Fibroblast of skin of scalp (primary cell): ENCODE measurements at places on chromosomes 1 and 21.

- DNase-seq: no peak
Observed at GRCh38 chr1:226950871-226951270, 10.8 kb downstream of the COQ8A start.

DNA sequence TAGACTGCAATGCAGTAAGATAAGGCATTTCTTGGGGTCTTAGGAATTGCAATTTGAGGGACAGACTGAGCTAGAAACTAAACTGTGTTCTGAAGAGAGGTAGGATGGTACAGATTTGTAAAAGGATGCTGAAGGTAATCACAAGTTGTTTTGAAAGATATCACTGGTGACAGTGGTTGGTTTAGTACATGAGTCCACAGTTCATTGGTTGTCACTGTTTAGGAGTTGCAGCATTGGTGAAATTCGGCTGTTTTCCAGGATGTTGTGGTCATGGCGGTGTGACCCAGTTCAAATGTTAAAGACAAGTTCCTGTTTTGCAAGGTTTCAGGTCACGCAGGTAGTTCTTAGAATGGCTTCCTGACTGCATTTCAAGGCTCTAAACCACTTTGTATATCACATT lies 292.8 kb upstream of the B3GALT2 start:
- no peak for DNase-seq

- DNase-seq: no peak
Observed at GRCh38 chr1:15755646-15756040, 3.0 kb upstream of the FBLIM1 start.

DNA sequence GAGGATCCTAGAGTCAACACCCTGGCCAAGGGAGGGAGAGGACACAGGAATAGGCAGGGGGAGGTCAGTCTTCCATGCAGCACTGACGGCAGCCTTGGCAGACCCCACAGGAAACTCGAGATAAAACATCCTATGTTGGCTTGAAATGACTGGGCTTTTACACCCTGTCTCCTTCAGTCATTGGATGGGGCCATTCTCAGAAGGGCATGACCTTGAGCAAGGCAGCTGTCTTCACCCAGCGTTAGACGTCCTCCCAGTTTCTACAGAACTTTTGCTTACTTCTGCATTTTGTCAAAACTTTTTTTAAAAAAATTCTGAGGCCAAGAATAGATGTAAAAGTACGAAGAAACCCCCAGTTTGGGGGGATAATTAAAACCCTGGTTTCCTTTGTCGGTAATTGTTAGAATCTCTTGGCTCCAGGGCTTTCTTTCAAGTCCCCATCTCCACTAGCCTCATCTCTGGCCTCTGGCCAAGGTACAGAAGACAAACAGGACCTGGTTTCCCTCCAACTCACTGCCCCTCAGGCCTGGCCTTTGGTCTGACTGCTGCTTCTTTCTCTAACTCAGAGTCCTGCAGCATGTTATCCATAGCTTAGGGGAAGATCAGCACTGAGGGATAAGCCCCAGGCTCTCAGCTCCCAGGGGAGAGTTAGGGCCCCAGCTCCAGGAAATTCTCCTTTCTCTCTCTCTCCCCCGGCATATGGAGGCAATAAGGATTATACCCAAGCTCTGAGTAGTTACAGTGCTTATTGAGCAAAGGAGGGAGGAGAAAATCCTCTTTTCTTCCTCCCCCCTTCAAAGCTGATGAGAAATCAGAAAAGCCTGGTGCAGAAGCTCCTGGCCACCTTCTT lies 51.6 kb upstream of the KCND3 start:
- DNase-seq: no peak

DNA sequence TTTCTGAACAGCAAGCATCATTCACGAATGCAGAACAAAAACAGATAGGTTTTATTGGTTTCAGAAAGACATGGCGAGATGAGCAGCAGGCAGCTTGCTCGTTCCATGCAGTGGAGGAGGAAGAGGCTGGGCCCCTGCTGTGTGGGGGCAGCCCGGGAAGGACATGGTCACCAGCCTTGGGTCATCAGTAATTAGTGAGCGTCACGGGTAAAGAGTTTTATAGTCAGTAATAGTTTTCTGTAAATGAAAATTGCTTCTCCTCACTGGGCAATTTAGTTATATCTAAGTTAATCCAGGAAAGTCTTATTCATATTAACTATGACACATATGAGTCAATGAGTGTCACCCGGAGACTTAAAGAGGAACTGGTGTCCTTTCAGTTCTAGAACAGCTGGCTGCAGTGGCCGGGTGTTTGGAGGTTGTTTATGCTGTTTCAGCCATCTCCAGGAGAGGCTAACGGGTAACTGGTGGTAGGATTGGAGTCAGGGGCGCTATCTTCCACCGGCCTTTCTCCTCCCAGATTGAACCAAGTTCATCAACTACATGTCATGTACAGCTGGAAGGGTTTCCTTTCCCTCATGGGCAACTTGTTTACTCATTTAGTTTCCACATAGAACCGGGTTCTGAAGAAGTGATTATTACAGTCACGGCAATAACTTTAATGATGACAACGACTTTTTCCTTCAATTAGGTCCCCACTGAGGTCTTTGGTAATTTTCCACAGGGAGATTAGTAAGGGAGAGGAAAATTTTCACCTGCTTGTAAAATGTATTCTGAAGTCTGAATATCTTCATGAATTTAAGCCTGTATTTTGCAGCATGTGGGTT lies 34.6 kb upstream of the SLC45A1 start:
- DNase-seq: no peak

GRCh38 chr1:180131510-180131909 lies 23.2 kb upstream of the QSOX1 start:
- peak; percentile 88 for DNase-seq

GRCh38 chr1:24321697-24322469 lies 2.7 kb downstream of the GRHL3 start:
- peak; percentile 88 for DNase-seq

- no peak for DNase-seq
Observed at GRCh38 chr1:54291276-54292001, 91.5 kb downstream of the MRPL37 start.

DNA sequence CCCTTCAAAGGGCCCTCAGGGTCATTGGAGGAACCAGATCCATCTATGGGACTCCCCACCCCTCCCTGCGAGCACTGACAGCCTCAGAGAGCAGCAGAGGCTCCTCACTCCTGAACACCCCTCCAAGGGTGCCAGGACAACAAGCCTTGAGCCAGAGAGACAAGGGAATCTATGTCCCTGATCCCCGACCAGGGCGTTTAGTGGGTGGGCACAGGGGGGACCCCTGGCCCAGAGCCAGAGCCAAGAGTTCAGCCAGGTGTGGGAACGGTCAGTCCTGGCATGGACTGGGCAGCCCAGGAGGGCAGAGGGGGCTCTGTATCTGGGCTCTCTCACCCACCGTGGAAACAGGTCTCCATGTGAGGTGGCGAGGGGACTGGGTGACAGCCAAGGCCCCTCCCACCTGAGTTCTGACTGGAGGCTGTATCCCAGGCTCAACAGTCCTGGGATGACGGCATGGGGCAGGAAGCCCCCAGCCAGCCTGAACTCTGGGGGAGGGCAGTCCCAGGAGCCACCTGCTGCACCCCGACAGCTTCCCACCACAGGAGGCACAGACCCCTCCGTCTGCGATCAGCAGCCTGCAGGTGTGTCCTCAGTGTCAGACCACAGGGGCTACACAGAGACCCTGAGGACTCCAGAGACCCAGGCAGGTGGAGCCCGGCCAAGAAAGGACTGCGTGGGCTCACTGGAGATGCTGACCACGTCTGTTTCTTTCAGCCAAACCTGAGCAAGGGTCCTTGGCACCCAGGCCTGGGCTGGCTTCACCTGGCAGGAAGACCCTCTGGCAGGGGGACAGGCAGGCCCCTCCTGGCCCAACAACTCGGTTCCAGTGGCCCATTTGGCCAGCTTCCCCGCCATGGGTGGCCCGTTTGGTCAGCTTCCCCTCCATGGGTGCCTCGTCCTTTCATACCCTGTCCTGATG lies 11.2 kb upstream of the SRARP start:
- no peak for DNase-seq

DNA sequence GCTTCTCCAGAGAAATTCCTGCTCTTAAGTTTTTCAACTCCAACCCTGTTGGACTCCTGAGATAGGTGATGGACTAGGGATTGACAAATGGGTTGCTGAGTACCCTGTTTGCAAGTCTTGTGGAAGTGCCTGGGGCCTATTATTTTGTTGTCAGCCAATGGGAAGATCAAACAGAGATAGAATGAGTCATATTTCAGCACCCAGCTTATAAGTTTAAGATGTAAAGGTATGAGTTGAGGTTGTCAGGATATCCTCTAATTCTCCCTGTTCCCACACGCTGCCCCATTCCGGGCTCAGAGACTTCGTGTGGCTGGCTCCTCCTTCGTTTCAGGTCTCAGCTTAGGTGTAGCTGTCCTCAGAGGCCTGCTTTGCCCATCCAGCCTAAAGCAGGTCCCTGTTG lies 91.8 kb downstream of the CENPF start:
- no peak for DNase-seq
